ENCODE measurements at places on chromosomes 1 and 21.

DNA sequence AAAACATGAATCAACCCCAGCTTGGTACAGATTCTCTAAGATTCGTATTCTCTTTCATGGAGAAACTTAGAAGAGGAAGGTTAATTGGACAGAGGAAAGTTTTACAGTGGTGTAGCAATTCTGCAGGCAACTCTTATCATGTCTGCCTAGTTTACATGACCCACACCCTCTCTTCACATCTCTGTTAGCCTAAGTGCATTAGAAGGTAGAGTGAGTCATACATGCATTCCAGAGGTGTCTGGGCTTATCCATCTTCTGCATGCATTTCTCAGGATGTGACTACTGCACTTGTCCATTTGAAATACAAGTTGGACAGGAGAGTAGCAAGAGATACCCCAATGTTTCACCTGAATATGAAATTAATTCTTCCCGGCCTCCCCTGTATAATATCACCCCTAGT, 578.4 kb upstream of the NCAM2 start:
- no peak for DNase-seq

- DNase-seq = no peak
Measured at GRCh38 chr1:58792846-58793245, 9.0 kb upstream of the JUN start.

- no peak for DNase-seq
Measured at GRCh38 chr1:214014730-214015129, 27.0 kb downstream of the PROX1 start.

GRCh38 chr1:244796719-244797406, 38.6 kb upstream of the COX20 start:
- no peak for DNase-seq

- DNase-seq = no peak
Measured at GRCh38 chr1:28199328-28200233, 23.1 kb upstream of the PTAFR start.

DNA sequence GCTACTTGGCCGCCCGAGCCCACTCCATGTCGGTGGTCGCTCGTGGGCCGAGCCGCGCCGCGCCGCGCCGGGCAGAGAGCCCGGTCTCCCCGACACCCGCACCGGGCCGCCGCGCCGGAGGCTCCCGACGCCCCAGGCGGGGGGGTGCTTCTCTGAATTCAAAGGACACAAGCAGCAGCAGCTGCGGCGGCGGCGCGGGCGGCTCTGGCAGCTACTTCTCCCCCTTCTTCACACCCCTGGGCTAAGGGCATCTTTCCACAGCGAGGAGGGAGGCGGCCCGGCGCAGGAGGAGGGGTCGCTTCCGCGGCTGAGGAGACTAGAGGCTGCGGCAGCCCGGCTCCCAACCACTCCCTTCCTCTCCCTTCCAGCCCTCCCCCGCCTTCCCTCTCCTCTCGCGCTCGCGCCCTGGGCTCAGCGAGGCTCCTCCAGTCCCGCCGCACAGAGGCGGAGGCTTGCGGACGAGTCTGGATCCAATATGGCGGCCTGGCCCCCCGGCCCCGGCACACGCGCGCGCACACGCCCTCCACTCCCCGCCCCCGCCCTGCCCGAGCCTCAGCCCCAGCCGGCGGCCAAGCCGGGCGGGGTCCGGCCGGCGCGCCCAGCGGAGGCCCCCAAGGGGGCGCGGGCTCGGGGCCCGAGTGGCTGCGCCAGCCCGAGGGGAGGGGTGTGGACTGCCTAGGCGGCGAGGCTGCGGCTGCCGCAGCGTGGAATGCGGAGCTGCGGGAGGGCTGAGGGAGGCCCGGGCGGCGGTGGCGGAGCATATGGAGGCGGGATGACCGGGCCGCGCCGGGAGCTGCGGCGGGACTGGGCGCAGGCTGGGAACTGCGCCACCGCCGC, at the start of gene CDC42BPA:
CDC42BPA (minus strand) TSS at position 477 of the 837 bp plus-strand sequence. CDS start 1,310 bp downstream, outside the sequence.
- DNase-seq = peak; percentile 80

DNA sequence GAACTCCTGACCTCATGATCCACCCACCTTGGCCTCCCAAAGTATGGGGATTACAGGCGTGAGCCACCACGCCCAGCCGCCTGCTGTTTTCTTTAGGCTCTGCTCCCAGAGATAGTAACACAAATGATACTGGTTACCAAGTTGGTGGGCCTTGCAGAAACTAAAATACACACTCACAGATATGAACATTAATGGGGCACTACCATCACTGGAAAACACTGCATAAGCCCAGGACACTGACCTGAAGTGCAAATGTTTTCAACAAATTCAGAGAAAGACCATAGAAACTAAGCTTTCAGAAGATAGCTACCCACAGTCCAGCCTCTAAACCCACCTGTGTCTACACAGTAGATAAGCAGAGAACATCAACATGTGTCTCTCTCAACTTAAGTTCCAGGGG, 180.5 kb downstream of the FCRL5 start:
- DNase-seq = peak; percentile 17

DNA sequence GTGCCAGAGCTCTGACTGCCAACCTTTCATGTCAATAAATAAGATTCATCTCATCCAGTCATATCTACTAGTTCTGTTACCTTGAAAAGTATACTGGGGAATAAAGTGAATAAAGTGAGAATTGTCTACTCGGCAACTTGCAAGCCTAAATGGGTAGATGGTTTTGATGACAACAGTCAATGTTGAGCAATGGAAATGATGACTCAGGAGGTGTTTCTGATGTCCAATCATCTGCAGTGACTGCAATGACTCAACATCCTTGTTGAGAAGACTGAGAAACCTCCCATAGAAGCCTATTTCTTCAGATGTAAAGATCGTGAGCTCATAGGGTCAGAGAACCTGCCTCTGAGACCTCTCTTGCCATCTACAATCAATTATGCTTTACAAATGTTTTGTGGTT, 276.4 kb downstream of the SPATA17 start:
- no peak for DNase-seq

GRCh38 chr21:42725416-42725930, 72.1 kb downstream of the PDE9A start:
- DNase-seq = no peak

DNA sequence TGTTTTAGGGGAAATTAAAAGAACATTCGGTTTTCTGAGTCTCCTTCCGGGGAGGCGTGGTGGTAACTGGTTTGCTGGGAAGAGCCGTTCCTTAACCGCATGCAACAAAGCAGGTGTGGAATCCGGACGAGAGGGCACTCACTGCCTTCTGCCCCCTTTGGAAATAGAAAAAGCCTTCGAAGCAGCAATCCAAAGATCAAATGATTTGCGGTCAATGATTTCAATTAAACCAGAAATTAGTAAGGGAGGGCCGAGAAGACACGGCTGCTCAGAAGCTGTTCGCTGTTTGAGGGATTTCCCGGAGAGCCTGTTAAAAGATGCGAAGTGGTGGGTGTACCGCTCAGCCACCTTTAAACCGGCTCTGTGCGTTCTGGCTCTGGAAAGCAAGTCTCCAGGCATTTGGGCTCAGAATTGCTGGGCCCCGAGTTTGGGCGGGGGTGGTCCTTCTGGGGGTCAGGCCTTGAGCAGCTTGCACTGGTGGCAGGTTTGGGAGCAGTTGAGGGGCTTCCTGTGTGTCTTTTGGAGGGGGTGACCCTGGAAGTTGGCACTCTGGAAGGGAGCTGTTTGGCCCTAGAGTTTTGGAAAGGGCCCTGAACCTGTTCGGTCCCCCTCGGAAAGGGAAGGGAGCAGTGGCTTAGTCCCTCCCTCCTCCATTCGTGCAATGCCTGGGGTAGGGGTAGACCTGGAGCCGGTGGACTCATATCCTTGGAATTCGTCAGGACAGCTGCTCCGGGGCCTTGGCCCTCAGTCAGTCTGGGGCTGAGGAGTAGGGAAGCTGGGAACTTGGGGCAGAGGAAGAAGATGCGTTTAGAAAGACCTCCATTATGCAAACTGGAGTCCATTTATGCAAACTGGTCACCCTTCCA, 3.1 kb downstream of the SIM2 start:
- no peak for DNase-seq

- no peak for DNase-seq
Measured at GRCh38 chr1:7590426-7590790, 180.7 kb upstream of the VAMP3 start.

- no peak for DNase-seq
Measured at GRCh38 chr1:204350857-204351573, 8.7 kb downstream of the PLEKHA6 start.

GRCh38 chr1:66365635-66366034, 168.3 kb upstream of the SGIP1 start:
- no peak for DNase-seq

- DNase-seq = no peak
Measured at GRCh38 chr1:37498872-37499617, 15.5 kb downstream of the MEAF6 start.

DNA sequence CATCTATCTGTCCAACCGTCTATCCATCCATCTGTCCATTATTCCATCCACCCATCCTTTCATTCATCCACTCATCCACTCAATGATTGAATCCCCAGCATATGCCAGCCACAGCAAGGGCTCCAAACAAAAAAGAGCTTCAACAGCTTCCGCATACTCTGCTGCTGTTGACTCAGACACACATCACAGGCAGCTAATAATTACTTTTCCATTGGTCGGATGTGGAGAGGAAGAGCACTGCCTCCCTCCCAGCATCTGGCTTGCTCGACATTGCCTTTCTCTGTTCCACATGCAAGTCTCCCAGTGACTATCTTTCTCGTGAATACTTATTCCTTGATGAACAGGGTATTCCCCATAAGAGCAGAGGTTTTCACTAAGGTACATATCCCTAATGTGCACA, 176.5 kb downstream of the HIVEP3 start:
- no peak for DNase-seq

- no peak for DNase-seq
Measured at GRCh38 chr1:174072581-174072980, 50.4 kb upstream of the RC3H1 start.

DNA sequence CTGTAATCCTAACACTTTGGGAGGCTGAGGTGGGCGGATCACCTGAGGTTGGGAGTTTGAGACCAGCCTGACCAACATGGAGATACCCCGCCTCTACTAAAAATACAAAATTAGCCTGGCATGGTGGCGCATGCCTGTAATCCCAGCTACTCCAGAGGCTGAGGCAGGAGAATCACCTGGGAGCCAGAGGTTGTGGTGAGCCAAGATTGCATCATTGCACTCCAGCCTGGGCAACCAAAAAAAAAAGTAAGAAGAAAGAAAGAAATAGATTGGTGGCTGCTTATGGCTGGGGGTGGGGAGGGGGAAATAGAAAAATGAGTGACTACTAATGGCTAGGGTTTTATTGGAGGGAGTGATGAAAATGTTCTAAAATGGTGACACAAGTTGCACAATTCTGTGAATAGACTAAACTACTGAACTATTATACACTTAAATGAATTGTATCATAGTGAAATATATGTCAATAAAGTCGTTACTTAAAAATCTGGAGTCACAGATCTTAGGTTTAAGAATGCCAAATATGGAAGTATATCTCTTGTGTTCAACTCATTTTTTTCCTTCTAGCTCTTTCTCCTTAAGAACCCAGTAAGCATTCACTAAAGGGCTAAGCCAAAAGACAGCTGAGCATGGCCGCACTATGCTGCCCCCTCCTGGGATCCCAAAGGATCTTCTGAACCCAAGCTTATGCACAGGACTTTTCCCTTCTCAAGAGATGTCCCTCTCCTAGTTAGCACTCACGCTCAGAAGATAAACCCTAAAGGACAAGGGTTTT, 3.2 kb upstream of the NPL start:
- DNase-seq = peak; percentile 74

Measured in H1 (cell line).